ENCODE measurements at places on chromosomes 12 and 14.

GRCh38 chr12:47811072-47811396, 8.7 kb downstream of the HDAC7 start:
- no peak for DNase-seq

GRCh38 chr14:23118506-23119362, at the start of gene CEBPE:
CEBPE (minus strand) TSS chr14:23119255; CDS start chr14:23119091, 164 bp downstream.
- no peak for DNase-seq

DNA sequence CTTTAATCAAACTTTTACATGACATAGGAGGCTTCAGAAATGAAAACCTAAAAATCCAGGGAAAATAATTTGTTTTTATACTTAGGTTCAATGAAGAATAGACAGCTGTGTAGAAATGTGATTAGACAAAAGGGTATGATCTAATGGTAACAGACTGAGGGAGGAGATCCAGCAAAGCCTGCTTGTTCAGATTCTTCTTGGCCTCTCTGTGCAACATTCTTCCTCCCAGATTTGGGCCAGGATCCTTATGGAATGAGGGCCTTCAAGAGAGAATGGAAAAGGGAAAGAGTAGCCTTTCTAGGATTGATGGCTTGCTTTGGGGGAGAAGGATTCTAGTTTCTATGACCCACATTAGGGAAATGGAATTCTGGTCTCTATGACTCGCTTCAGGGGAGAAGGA, 94.5 kb upstream of the G2E3 start:
- DNase-seq = no peak

- no peak for DNase-seq
Observed at GRCh38 chr14:20438664-20439063, 2.7 kb upstream of the KLHL33 start.

GRCh38 chr14:60184146-60184904, 19.1 kb upstream of the DHRS7 start:
- no peak for DNase-seq

DNA sequence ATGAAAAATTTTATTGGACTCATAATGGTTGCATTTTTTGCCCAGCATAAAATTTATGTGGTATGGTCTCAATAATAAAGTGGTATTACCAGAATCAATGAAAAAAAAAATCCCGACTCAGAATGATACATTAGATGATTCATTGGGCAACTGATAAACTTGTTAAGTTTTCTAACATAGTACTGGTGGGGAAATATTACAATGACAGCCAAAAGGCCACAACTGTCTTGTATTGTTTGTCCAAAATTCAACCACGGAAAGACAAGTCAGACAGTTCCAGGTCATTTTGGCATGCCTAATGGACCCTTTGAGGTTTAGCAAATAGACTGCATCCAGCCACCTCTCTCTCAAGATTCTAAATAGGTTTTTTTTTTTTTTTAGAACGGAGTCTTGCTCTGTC, 70.5 kb upstream of the TRIM9 start:
- DNase-seq = no peak

GRCh38 chr12:27426743-27427487, 19.6 kb upstream of the SMCO2 start:
- DNase-seq = no peak

GRCh38 chr12:102638777-102639176, 158.4 kb upstream of the IGF1 start:
- no peak for DNase-seq

- no peak for DNase-seq
Observed at GRCh38 chr14:92280554-92281262, 42.3 kb upstream of the SLC24A4 start.

DNA sequence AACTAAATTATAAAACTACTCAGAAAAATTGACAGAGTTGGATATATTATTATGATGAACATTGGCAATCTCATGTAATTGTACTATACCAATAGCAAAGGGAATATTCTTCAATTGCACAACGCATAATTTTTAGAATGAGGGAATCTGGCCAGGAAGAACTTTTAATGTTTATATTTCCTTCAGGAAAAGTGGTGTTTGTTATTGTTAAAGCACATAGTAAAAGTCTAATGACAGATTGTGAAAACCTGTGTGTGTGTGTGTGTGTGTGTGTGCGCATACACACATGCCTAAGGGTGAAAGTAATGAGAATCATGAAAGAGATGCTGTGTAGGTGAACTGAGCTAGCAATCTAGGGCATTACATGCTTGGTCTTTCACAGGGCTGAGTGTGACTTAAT, 877.7 kb downstream of the SLC6A15 start:
- DNase-seq = no peak
